ENCODE measurements at places on chromosomes 6 and 20.
A peak's percentile ranks its signal among the peaks of the same experiment; 100 is the strongest.

DNA sequence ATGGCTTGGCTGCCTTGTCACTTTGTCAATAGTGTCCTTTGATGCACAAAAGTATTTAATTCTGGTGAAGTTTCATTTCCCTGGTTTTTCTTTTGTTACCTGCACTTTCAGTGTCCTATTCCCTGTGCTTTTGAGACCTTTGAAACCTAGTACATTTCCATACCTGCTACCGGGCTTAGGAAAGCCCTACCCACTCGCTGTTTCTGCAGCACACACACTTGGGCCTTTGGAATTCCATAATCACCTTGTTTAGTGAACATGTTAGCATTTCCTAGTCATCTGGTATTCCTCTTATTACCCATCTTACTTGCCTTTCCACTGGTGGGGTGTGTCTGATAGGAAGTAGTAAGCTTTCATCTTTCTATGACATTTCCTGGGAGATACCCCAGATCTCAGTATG lies 19.3 kb upstream of the SYNDIG1 start:
- DNase-seq = no peak

DNA sequence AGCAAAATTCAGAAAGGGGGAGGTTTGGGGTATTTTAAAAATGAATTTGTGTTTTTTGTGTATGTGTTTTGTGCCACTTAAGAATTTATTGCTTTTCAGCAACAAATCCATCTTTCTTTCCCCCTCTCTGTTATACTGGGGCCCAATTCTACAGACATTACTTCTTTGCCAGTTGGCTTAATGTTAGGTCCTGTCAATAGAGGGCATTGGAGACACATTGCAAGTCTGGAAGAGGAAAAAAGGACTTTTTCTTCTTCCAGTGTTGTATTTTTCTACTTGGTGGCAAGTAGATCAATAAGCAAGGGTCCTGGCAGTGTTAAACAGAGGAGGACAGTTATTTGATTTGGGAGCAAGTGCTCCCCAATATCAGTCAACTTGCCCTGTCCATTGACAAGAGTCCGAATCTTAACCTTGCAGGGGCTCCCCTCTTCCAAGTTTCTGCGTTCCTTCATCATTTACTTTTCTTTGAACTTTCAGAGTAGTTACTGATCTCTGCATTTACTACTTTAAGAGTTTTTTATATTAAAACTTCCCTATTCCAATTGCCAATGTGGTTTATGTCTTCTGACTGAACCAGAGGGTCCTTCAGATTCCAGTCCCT lies 23.4 kb downstream of the SCML4 start:
- DNase-seq = no peak

GRCh38 chr20:20184706-20185105 lies 132.4 kb downstream of the CFAP61 start:
- DNase-seq = no peak

DNA sequence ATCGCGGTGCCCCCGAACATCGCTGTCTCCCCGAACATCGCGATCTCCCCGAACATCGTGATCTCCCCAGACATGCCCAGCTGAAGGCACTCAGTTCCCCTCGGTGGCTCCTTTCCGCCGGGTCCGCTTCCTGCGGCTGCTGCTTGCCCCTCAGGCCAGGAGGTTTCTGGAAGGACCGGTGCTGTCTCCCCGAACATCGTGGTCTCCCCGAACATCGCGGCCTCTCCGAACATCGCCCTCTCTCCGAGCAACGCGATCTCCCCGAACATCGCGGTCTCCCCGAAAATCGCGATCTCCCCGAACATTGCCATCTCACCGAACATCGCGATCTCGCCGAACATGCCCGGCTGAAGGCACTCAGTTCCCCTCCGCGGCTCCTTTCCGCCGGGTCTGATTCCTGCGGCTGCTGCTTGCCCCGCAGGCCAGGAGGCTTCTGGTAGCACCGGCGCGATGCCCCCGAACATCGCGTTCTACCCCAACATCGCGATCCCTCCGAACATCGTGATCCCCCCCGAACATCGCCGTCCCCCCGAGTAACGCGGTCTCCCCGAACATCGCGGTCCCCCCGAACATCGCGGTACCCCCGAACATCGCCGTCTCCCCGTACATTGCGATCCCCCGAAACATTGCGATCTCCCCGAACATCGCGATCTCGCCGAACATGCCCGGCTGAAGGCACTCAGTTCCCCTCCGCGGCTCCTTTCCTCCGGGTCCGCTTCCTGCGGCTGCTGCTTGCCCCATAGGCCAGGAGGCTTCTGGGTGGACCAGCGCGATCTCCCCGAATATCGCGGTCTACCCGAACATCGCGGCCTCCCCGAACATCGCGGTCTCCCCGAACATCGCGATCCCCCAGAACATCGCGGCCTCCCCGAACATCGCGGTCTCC lies 808 bp downstream of the ULBP1 start:
- DNase-seq = peak; percentile 12

- DNase-seq = no peak
Measured at GRCh38 chr6:54525731-54526130, 217.5 kb downstream of the TINAG start.

DNA sequence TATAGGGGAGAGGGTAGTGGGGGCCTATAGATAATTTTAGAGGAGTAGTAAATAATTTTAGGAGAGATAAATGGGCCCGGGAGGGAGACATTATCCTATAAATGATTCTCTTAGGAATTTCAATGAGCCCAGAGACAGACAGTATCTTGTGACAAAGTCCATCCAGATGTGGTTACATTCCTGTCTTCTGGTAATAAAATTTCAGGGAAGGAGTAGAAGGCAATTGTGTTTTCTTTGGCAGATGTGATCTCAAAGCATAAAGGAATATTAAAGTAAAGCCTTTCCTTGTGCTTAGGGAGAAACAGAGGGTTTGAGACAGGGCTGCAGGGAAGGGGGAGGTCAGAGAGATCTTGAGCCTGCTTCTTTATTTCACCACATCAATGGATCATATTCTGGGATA lies 979.8 kb upstream of the GJE1 start:
- no peak for DNase-seq

DNA sequence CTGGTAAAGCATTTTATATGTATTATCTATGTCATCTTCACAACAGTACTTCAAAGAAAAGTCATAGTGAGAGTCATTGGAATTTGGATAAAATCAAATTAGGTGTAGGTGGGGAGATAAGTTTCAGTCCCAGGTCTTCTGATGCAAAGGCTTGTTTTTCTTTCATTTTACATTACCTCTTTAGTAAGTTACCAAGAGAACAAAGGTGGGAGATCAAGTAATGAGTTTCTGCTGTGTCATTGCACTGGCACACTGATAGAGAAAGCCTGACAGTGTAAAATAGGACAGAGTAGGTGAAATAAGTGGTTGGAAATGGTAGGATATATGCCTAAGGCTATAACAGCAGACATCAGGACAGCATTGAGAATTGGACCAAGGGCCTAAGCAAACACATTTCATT lies 250.4 kb downstream of the NKAIN2 start:
- no peak for DNase-seq

GRCh38 chr6:104949206-104949605 lies 7.7 kb upstream of the LIN28B start:
- DNase-seq = no peak

Data from T-cell (primary cell).